ENCODE measurements at places on chromosomes 1 and 21.

GRCh38 chr1:28416509-28417194 is 47.1 kb downstream of the PHACTR4 start:
- DNase-seq, result no peak
- no peak overlapping the region for H3K27ac ChIP-seq
- peaks cover 5% of the 10 kb centered on the region for H3K36me3 ChIP-seq
- no peaks in the 10 kb centered on the region for H3K27me3 ChIP-seq
- H3K4me3 ChIP-seq, result no peak overlapping the region

GRCh38 chr1:208151728-208152598 is 92.2 kb downstream of the PLXNA2 start:
- H3K4me3 ChIP-seq, result no peak overlapping the region
- no peak overlapping the region for H3K27ac ChIP-seq
- peaks cover 3% of the 10 kb centered on the region for H3K27me3 ChIP-seq
- H3K4me1 ChIP-seq, result no peaks in the 10 kb centered on the region

GRCh38 chr1:160093624-160094290 is 4.7 kb downstream of the IGSF8 start:
- H3K4me3 ChIP-seq, result no peak overlapping the region
- H3K27me3 ChIP-seq, result no peaks in the 10 kb centered on the region
- DNase-seq, result no peak
- H3K4me1 ChIP-seq, result peaks cover 24% of the 10 kb centered on the region
- H3K27ac ChIP-seq, result no peak overlapping the region

GRCh38 chr1:10031461-10031860 is 1.3 kb upstream of the UBE4B start:
- peaks cover 23% of the 10 kb centered on the region for H3K4me1 ChIP-seq
- peaks cover 4% of the 10 kb centered on the region for H3K36me3 ChIP-seq
- peaks cover 2% of the 10 kb centered on the region for H3K27me3 ChIP-seq
- DNase-seq, result no peak
- no peak overlapping the region for H3K27ac ChIP-seq

- no peaks in the 10 kb centered on the region for H3K27me3 ChIP-seq
- no peak overlapping the region for H3K27ac ChIP-seq
- DNase-seq, result no peak
- H3K4me1 ChIP-seq, result no peaks in the 10 kb centered on the region
- H3K36me3 ChIP-seq, result no peaks in the 10 kb centered on the region
Measured at GRCh38 chr1:219049501-219049900, 124.2 kb upstream of the LYPLAL1 start.

DNA sequence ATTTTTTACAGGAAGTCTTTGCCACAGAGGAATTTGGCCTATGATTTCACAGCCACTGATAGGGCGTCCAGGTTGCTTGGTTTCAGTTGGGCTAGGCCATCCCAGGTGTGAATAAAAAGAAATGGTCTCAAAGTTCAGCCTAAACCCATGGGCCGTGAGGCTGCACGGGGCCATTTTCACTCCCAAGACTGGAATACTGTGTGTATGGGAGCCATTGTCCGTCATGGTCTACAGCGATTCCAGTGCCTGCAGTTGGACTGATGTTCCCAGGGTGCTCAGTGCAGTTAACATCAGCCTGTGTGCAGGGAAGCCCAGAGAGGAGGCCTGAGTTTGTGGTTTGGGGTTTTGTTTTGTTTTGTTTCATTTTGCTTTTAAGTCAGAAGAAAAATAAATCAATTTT is 133.2 kb downstream of the ADSS2 start:
- H3K27me3 ChIP-seq, result peaks cover 1% of the 10 kb centered on the region
- DNase-seq, result no peak
- H3K36me3 ChIP-seq, result peaks cover 6% of the 10 kb centered on the region
- H3K4me3 ChIP-seq, result no peak overlapping the region

All from activated T-helper 1 cell treated with anti-CD3 and anti-CD28 coated beads, Interleukin-12 subunit alpha, Interleukin-12 subunit beta, Interleukin-2, Interleukin-4 antibody, amounts not matched to agents 30 ng/mL and 10 ng/mL and 1 ng/mL, durations not matched to agents 14 hours and 24 hours and 36 hours (primary cell).